Activated naive CD8-positive, alpha-beta T cell treated with anti-CD3 and anti-CD28 coated beads, Interleukin-2, amount 10 ng/mL, durations not matched to agents 7 days and 5 days (primary cell): ENCODE measurements at places on chromosomes 4 and X. TPM values are rescaled to one million over a fixed set of nuclear protein-coding genes. Genes with fewer than 3 reads are reported as not detected.

DNA sequence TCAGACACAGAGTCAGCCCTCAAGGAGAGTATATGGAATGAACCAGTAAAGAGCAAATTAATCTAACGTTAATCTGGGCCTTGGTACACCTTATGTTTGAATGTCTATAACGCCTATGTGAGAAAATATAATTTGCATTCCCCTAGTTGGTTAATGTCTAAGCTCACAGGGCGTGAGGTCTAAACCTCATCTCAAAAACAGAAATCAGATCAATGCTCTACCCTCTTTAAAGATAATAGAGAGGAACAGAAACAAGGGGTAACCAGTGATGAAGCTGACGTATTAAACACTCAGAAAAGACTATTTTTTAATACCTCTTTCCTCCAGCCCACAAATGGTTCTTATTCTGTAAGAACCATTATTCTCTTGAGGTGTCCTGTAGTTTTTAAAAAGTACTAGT, 369.2 kb upstream of the NOCT start:
- no peak overlapping the region for H3K27ac ChIP-seq
- no peaks in the 10 kb centered on the region for H3K4me1 ChIP-seq
- H3K36me3 ChIP-seq: no peaks in the 10 kb centered on the region
- H3K27me3 ChIP-seq: no peaks in the 10 kb centered on the region
- DNase-seq: no peak
- H3K4me3 ChIP-seq: no peak overlapping the region

ADRA2C gene
- total RNA-seq: not detected

DNA sequence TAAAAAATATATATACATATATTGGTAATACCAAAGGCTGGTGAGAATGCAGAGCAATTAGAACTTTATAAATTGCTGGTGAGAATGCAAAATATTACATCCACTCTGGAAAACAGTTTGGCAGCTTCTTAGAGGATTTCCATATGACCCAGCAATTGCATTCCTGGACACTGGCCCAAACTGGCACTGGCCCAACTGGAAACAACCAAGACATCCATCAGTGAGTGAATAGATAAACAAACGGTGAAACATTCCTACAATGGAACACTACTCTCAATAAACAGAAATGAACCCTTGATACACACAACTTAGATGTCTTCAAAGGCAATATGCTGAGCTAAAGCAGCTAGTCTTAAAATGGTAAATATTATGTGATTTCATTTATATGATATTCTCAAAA, 524.2 kb downstream of the IQCM start:
- no peak for DNase-seq
- H3K4me1 ChIP-seq: no peaks in the 10 kb centered on the region
- H3K4me3 ChIP-seq: no peak overlapping the region
- H3K36me3 ChIP-seq: no peaks in the 10 kb centered on the region
- no peaks in the 10 kb centered on the region for H3K27me3 ChIP-seq

DNA sequence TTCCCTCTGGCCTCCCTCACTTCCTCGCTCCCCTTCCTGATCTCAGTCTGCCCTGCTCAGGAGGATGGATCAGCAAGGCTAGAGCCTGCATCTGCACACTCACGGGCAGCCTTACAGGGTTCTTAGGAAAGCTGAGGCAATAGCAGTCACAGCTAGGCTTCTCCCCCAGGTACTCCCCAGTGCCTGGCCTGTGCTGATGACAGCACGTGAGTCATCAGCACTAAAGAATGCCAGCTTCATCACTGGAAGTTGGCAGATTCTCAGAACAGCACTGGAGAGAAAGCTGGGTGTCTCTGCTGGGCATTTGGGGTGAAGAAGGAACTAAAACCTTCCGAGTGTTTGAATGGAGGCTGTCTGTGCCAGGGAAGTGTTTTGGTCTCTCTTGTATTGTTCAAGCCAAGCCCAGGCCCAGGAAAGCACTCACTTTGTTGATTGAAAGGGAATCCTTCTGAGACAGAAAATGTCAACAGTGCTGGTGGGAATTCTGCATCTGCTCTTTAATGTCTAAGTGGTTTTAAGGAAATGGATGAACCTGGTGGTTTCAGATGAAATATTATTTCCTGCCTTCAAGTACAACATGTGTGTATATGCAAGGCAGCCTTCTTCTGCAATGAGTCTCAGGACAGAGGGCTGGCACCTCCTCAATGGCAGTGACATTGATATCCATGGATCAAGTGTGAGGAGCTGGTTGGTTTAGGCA, 73.0 kb upstream of the SCOC start:
- H3K4me1 ChIP-seq: no peaks in the 10 kb centered on the region
- H3K27me3 ChIP-seq: peaks cover 11% of the 10 kb centered on the region
- H3K36me3 ChIP-seq: no peaks in the 10 kb centered on the region
- H3K27ac ChIP-seq: no peak overlapping the region
